ENCODE measurements at places on chromosomes 4 and X.

DNA sequence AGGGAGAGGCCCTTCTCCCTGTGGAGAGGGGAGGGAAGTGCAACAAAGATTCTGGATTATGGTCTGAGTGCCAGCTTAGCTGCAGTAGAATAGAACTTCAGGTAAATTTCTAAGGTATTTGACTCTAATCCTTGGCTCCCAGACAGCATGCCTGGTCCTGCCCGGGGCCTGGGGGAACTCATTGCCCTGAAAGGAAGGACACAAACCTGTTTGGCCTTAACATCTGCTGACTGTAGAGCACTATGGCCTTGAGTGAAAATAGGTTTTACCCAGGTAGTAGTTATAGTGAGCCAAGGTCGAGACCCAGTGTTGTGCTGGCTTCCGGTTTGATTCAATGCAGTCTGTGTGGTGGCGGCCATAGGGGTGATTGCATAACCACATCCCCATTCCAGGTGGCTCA is 64.4 kb downstream of the RPS6KA6 start:
- no peak for DNase-seq

DNA sequence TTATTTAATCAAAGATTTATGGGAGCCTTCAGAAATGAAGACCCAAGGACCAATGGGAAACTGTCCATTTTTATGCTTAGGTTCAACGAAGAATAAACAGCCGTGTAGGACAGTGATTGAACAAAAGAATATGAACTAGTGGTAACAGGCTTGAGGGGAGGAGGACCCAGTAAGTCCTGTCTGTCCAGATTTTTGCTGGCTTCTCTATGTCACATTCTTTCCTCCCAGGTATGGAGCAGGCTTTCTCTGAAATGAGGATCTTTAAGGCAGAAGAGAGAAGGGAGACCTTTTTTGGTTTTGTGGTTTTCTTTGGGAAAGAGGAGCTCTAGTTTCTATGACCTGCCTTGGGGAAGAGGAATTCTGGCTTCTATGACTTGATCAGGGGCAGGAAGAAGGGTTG is 74.1 kb downstream of the BANK1 start:
- no peak for DNase-seq

- DNase-seq: no peak
Measured at GRCh38 chr4:4818415-4819212, 40.9 kb upstream of the MSX1 start.

GRCh38 chr4:52015366-52015765 is 4.8 kb downstream of the LRRC66 start:
- DNase-seq: peak; percentile 53

Measured in endothelial cell of umbilical vein (primary cell).